ENCODE measurements at places on chromosomes 3 and 15.

DNA sequence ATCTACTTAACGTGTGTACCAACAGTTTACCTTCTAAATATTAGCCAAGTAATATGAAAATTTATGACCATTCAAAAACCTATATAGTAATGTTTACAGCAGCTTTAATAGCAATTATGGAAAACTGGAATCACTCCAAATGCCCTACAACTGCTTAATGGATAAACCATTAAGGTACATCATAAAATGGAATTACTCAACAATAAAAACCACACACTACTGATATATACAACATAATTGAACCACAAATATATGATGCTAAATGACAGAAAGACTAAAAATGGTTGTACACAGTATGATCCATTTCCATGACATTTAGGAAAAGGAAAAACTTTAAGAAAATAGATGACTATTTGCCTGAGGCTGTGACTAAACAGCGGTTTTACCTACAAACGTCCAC lies 467.1 kb upstream of the EPHA6 start:
- no peak for DNase-seq

- no peak for DNase-seq
Measured at GRCh38 chr3:89702404-89702803, 595.0 kb downstream of the EPHA3 start.

DNA sequence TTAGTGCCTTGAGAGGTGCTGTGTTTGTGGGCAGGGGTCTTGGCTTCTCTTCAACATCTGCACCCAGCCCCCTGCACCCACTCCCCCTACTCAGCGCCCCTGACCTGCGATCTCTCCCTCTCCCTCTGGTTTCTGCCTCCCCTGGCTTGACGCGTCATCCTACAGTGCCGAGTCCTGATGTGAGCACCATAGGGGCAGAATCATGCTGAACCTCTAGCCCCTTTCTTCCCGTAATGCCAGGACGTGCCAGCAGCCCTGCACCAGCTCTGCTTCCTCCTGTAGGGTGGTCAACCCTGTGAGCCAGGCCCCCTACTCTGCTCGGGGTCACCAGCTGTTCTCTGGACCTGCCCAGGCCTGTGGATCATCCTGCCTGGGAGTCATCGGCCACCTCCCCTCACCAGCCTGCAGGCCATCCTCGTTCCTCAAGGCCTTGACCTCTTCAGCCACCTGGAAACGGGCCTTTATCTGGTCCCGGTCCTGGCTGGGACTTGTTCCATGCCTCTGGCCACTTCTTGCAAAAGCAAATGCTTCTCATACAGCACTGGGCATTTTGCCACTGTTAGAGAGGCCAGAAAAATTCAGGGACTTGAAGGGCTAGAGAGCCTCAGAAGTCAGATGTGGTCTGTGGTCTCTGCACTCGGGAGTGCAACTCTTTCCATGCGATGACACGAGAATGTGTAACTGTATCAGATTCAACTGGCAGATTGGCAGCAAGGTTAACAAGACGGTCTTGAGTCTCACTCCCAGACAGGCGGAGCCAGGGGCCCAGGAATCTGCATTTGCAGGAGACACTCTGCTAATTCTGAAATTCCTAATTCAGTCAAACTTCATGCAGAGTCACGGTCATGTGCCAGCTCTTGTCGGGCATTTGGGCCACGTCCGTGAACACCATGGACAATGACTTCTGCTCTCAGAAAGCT lies 16.7 kb upstream of the KLF15 start:
- no peak for DNase-seq

DNA sequence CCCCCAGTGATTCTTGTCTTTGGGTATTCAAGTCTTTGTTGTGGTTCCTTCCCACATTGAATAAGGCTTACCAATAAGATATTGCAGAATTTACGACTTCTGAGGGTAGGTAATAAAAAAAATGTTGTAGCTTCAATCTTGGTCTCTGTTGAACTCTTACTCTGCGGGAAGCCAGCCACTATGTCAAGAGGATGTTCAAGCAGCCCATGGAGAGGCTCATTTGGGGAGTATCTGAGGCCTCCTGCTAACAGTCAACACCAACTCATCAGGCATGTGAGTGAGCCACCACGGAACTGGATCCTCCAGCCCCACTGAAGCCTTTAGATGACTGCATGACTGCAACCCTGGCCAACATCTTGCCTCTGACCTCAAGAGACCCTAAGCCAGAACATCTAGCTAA lies 3.2 kb upstream of the TBC1D23 start:
- DNase-seq, result no peak

DNA sequence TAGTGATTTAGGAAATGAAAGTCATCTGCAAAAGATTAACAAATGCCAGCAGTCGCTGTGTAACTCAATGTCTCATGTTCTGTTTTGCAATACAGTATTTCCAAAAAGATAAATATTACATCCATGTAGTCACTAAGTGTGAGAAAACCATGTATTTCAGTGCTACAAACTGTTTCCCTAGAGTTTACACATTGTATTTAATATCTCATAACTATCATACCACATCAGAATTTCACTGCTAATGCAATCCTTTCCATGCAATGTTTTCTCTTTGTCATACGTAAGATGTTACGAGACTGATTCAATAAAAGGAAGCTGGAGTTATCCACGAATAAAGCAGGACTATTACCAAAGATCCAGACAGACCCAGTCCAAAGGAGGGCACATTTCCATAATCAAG lies 269.4 kb downstream of the GBE1 start:
- no peak for DNase-seq

DNA sequence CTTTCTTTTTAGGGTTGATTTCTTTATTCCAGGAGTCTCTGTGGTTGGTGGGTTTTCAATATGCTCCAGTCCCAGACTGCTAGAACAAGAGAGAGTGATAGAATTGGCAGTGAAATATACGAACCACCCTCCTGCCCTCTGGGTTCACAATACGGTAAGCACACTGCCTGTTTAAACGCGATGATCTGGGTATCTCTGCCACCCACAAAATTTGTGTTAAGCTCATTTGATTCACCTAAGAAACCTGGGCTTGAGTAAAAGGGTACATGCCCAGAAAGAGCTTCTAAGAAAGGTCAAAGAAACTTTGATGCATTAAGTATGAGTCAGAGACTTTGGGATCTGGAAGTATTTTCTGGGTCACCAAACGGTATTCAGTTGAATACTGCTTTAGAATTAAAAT lies 29.8 kb downstream of the OXNAD1 start:
- DNase-seq, result no peak

DNA sequence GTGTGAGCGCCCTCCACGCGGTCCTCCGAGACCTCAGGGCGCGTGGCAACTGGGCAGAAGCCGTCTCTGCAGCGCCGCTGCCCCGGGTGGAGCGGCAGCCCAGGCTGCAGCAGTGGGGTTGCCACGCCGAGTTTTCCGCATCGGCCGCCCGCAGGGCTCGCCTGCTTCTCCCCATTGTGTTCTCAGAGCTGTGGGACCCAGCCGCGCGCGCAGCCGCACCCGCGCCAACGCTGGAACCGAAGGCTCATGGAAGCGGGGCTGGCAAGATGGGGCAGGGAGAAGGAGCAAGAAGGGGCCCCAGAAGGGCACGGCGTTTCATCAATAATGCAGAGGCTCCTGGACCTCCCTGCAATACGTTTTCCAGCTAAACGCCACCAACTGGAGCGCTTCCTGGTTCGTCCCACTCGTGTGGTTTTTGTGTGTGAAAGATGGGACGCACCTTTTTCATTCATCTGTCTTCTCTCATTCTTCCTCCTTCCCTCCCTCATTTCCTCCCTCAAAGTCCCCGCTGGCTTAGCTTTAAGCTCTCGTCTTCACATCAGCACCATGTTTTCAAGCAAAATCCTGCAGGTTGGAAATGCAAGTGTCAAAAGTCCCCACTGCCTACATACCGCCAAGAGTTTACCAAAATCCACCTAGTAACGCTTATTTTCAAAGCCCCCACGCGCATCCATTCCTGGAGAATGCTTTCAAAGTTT lies 1.2 kb downstream of the ROBO1 start:
- DNase-seq, result peak; percentile 34

- no peak for DNase-seq
Measured at GRCh38 chr15:80431635-80432344, 27.6 kb downstream of the ARNT2 start.

- DNase-seq, result no peak
Measured at GRCh38 chr15:65059369-65059750, 8.4 kb downstream of the RASL12 start.

DNA sequence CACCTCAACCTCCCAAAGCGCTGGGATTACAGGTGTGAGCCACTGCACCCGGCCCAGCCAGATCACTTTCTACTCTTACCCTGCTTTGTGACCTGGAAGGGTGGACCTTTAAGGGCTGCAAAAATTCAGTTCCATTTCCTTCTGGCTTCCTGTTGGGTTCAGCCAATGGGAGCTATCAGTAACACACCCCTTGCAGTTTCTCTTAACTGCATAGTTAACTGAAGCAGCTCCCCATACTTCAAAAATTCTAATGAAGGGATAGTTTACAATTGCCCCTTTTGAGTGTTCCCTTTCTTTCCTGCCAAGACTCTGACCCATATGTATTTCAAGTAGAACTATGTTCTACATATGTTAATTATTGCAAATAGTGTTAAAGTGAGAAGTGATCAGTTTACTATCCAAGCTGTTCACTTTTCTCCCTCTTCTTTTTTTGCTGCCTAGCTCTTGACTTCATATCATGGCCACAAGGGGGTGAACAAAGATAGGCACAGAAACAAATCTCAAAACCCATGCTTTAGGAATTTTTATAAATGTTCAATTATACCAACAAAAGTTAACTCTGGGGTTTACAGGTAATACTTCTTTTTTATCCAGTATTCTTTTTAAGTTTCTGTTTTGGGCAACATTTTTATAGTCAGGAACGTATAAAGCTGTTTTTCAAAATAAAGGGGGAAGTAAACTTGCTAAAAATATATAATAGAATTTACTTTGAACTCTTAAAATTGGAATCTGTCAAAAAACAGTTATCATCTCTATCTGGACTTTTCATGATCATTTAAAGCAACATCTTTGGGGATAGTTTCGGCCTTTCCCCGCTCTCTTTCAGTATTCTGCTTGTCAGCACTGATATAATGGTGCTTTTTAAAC lies 8.1 kb downstream of the PGBD4 start:
- no peak for DNase-seq

GRCh38 chr3:189363590-189364255 lies 192.0 kb downstream of the TPRG1 start:
- no peak for DNase-seq

DNA sequence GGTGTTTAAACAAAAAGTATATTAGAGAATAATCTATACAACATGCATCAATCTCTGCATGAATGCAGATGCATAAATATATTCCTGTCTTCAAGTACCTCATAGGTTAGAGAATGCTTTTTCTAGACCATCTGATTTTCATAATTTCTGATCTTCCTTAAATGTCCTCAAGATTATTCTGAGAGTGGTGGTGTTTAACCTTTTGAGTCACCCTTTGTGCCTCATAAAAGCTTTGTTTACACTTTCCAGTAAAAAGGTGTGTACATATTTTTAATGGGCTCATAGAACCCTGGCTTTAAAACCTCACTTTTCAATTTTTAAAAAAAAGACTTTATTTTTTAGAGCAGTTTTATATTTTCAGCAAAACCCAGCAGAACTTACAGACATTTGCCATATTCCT lies 41.0 kb upstream of the ABHD10 start:
- DNase-seq, result no peak

- DNase-seq, result no peak
Measured at GRCh38 chr3:192940129-192940528, 22.5 kb upstream of the MB21D2 start.

DNA sequence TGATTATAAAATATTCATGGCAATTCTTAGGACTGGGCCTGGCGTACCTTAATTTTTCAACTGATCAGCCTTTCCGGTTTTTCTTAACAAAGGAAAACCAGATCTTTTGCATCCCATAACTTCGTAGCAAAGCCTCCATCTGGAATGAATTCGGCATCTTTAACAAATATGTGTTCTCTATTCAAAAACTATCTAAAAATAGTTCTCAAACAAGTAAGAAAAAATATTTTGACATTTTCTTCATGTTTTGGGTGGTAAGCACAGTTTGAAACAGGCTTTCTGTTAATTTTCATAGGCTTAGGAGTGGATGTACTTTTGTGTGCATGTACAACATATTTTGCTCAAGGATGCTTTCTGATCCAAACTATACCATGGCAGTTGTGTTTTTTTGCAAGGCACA lies 55.1 kb downstream of the RBMS3 start:
- DNase-seq, result no peak

DNA sequence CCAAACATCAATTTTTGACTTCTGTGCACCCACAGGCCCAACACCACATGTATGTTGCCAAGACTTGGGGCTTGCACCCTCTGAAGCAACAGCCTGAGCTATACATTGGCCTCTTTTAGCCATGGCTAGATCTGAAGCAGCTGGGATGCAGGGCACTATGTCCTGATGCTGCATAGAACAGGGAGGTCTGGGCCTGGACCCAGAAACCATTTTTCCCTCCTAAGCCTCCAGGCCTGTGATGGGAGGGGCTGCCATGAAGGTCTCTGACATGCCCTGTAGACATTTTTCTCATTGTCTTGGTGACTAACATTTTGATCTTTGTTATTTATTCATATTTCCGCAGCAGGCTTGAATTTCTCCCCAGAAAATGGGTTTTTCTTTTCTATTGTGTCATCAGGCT lies 330.0 kb downstream of the PYDC2 start:
- no peak for DNase-seq

GRCh38 chr3:126111126-126111551 lies 27.2 kb upstream of the SLC41A3 start:
- DNase-seq, result no peak

GRCh38 chr15:59222906-59223550 lies 16.4 kb downstream of the LDHAL6B start:
- no peak for DNase-seq

DNA sequence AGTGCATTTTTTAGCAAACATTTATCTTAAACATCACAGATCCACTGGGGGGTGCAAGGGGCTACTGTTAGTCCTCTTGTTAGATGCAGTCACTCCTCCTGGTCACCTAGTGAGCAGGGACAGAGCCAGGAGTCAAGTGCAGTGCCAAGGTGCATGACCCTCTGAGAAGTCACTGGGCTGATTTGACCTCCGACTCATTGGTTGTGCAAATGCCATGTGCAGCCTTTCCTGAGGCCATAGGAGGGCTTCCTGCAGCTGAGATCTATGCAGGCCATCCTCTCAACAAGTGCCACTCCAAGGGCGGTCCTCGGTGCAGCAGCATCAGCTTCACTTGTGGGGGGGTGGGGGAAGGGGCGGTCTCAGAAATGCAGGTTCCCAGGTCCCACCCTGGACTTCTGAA lies 60.2 kb downstream of the GPD1L start:
- no peak for DNase-seq

DNA sequence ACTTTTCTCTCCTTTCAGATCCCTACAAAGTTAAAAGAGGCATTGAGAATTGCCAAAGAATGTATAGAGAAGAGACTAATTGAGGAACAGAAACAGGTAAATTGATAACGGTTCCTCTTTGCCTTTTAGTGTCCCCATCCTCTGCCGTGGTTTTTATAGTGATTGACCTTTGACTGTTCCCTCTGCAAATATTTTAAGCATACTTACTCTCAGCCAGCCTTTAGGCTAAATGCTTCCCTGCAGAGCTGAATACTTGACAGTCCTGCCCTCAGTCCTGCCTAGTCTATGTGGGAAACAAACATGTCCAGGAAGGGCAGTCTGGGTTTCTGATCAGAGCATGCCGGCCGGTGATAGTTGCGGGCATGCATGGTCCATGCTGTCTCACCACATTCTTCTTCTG lies 24.7 kb downstream of the PDHB start:
- DNase-seq, result no peak

GRCh38 chr3:113698956-113699355 lies 2.5 kb upstream of the USF3 start:
- DNase-seq, result no peak

- DNase-seq, result peak; percentile 75
Measured at GRCh38 chr3:171860830-171861535, 17.8 kb downstream of the TMEM212 start.
